ENCODE measurements at places on chromosomes 3 and 15. TPM values are rescaled to one million over a fixed set of nuclear protein-coding genes. Genes with fewer than 3 reads are reported as not detected.

DNA sequence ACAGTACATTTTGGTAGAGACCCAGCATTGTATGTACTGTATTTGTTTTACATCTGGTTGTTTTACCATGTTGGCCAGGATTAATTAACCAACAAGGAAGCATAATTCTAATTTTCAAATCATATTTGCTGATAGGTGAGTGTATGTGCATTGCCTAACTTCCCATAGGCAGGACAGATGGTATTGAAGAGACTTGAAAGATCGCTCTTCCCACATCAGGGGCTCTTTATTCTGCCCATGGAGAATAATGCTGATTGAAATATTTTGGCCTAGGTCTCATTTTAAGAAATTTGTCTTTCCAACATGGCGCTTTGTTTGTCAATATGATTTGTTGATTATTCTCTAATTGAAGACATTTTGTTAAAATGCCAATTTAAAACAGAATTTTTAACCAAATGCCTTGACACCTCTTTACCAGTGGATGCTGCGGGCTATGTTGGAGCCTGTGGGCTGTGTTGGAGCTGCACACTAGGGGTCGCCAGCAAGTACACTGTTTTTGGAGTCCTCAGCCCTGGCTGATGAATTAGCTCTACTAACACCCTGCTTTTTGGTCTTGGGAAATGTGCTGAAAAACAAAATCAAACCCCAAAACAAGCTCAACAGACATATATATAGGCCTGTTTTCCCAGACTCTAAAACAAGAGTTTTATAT lies 5.3 kb downstream of the P2RY12 start:
- no peak for DNase-seq

DNA sequence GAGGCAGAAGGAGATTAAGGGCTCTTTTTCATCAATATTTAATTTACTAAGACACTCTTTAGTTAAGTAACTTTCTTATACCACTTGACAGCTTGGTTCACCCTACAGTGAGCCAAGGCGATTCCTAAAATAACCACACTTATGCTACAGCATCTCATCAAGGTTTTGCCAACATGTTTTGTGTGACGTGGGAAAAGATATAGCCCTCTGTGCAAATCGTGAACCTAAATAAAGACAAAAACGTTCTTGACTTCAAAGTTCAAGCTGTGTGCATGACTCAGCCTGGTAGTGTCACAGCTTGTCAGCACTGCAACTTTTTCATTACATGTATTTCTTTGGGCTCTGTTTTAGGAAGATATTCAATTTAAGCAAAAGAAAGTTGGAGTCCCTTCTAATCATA lies 297.0 kb upstream of the EPHA3 start:
- no peak for DNase-seq

- DNase-seq, result no peak
These were observed 6.5 kb upstream of the NUP210 start for GRCh38 chr3:13426591-13426990.

DNA sequence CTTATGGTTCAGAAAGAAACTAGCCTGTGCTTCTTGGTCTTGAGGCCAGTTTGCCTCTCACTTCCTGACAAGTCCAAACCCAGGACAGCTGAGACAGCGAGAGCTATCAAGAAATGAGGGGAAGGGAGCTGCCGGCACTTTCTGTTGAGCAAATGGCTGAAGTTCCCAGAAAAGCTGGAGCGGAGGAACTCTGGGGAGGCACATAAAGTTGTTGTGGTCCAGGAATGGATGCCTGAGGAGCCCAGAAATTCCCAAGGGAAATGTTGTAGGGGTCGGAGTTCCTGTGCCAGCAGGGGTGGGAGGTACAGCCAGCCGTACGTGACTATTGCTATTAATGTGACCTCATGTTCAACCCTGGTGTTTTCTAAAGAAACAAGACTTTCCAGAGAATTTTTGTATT lies 98.8 kb upstream of the TNFAIP8L3 start:
- DNase-seq, result no peak

DNA sequence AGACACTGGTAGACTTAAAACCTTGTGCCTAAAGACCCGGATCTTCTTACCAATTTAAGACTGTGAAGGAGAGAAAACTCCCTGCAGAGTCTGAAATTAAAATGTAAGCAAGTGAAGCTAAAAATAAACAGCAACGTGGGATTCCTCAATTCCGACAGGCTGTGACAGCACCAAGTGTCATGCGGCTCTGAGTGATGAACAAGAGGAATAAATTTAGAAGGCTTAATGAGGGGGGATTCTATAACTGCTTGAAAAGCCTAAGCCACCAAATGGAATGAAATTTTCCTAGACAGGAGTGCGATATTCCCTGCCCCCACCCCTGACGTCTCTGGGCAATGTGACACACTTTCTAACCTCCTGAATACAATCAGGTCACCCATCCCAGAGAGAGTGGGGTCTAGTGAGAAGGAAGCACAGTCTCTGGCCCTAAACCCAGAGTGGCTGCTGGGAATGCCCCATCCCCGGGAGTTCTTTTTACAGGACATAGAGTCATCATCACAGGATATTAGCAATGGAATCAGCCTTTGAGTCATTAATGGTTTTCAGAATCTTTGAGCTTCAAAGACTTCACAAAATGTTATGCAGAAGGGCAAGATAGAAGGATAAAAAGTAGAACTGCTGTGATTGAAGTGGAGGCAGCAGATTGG lies 114.3 kb downstream of the EDEM1 start:
- no peak for DNase-seq

GRCh38 chr15:31128919-31129768 lies 27.6 kb upstream of the TRPM1 start:
- peak; percentile 81 for DNase-seq

DNA sequence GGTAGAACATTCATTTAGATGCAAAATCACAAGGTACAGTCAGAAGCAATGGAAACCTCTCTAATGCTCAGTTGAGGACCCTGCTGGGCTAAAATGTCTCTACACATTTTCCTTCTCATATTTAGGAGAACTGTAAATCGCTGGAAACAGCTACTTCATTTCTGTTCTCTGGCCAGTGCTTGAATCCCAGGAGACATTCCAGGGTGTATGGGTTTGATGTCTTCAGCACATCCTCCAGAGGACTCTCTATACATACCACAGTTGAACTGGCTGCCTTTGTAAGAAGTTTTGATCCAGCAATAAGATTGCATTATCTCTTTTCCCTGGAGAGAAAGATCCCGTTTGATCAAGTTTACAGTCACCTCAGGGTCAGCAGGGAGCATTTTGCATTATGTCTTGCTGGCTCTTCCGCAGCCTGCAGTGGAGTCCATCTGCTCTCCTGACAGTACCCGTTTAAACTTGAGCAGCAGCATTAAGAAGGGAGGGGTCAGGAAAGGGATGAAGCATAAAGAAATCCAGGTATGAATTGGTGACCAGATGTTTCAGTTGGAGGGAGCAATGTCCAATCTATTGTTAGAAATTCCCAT lies 676.0 kb downstream of the EPHA3 start:
- DNase-seq, result no peak

DNA sequence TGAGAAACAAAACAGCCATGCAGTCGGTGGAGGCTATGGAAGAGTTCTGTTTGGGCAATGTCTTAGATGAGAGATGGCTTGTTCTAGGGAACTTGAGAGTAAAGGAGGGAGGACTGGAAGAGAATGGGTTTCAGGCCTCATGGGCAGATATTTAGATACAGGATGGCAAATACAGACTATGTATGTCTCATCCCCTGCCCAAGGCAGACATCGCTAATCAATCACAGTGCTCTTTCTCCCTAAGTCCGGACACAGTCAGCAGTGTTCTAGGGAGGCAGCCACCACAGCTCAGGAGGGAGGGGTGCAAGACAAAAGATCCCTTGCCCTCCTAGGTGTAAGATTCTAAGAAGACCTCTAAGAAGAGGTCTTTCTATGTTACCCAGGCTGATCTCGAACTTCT lies 159.3 kb upstream of the TLE3 start:
- DNase-seq, result no peak

- DNase-seq, result no peak
These were observed 18.3 kb downstream of the MYZAP start for GRCh38 chr15:57609805-57610529.

DNA sequence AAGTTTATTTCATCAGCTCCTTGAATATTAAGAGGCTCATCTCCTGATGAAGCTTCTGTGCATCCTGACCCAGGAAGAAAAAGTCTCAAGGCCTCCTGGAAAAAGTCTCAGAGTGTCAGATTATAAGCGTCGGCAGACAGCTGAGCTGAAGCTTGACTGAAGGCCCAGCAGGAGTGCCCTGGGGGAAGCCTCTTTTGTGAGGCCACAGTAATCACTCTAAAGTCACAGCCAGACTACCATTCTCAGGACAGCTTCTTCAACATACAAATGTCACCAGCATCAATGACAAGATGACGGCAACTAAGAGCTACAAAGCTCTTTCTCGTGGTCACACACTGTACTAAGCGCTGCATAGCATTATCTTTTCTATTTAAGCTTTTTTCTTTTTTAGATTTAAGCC lies 72.7 kb upstream of the LRRN1 start:
- no peak for DNase-seq

- no peak for DNase-seq
These were observed 6.4 kb upstream of the SLC51B start for GRCh38 chr15:65038836-65039235.

GRCh38 chr3:65706776-65707568 lies 331.7 kb downstream of the MAGI1 start:
- DNase-seq, result no peak

DNA sequence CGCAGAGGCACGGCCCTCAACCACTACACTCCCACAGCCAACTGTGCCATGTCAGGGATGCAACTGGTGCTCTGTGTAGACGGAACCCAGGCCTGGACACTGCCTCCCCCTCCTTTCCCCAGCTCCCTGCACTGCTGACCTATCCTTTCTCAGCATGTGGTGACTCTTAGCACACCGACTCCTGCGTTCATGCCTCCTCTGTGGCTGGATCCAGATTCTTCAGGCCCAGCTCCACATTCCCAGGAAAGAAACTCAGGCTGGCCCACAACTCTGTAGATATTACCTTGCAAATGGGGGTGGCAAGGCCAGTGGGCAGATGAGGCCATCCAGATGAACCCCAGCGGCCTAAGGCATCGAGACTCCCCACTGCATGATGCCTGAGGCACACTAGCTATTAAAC lies 272.7 kb downstream of the OCA2 start:
- DNase-seq, result no peak

DNA sequence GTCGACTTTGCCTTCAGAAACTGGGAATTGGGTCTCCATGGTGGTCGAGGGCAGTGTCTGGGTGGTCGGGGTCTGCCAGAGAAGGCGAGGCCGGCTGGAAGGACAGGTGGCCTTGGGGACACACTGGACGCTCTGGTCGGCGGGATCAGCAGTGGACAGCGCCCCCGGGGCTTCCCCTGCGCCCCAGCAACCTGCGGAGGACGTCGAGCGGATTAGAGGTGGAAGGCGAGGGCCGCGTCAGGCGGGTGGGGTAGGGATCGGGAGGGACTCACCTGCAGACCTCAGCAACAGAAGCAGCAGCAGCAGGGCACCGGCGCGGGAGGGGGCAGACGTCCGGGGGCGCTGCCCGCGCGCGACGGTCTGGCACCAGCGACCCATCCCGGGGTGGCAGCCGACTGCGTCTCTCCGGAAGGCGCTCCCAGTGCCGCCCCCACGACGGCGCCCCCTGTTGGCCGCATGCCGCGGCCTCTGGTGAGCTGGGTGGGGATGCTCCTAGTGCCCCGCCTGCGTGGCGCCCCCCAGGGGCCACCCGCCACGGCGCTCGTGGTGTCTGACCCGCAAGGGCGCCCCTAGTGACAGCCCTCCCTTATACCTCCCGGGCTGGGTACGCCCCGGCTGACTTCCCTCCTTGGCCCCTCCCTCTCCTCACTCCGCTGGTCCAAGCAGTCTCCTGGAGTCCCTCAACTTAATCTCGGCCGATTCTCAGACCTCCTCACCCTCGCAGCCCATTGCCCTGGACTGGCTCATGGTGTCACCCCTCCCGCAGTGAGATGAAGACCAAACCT lies at the start of gene PRSS50:
TSS of gene PRSS50 (minus strand) at position 423 of the 785 bp plus-strand sequence. CDS start at position 378, 45 bp downstream.
- no peak for DNase-seq

GRCh38 chr15:65290228-65290627 lies 3.5 kb upstream of the PARP16 start:
- no peak for DNase-seq

DNA sequence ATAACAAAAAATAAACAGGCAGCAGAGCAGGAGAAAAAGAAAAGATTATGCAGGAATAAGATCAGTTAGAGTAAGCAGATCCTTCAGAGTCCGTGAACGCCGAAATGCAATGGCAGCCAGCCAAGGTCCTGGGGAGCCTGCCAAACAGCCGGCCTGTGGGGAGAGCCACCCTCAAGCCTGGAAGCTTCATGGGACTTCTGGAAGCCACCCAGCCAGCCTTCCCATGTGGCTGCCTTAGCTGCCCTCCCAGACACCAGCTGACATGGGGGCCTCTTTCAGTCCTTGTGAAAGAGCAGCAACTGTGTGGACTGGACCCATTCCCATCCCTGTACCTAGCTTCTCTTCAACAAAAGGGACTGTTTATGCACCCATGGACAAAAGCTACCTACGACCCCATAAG lies 64.9 kb upstream of the RAD18 start:
- no peak for DNase-seq

GRCh38 chr3:131560795-131561194 lies 58.0 kb upstream of the MRPL3 start:
- no peak for DNase-seq

GRCh38 chr3:78846718-78847117 lies 921.1 kb downstream of the ROBO1 start:
- no peak for DNase-seq

DNA sequence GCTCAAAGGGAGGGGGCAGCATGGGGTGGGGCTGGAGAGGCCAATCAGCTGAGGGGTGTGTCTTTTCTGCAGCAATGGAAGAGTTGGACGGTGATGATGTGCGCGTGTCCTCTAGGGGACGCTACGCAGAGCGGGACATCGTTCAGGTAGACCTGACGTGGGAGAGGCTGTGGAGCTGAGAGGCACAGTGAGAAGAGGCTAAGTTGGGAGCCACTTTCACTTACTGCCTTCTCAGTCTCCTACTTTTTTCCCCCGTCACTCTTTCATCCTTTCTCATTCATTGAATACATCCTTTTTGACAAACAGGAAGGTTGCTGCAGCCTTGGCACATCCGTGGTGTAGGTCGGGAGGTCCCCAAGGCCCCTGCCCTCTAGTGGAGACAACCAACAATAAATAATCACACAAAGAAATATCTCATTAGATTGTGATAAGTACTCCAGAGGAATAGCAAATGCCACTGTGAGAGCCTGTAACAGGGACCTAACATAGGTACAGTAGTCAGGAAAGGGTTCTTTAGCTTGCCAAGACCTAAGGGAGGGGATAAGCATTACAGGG lies 4.4 kb upstream of the BRPF1 start:
- peak; percentile 49 for DNase-seq

DNA sequence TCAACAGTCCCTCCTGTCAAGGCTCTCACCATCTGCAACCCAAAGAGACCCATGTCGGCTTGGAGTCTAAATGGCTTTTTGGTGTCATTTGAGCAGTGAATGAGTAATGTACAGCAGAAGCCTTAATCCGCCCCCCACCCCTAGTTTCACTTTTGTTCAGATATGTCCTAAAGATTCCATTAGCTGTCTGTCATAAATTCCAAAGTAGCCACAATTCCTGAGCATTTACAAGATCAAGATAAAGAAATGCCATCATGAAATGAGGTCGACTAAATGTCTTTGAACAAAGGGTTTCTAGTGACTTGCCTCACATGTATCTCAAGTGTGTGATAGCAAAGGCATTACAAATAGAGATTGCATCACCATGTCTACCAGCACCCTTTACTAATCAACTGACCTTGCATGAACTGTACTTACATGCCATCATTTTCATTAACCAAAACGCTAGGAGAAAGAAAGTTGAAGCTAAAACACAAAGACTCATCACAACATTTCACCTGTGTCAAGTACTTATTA lies 123.8 kb upstream of the PHLDB2 start:
- no peak for DNase-seq

The KIF9 gene
- total RNA-seq, result 8.0 TPM

The MLH1 gene
- total RNA-seq, result 18.9 TPM

The BCL2A1 gene
- 18.7 TPM for total RNA-seq

The PYGO1 gene
- total RNA-seq, result not detected

The ADGRG7 gene
- not detected for total RNA-seq

The VWA5B2 gene
- not detected for total RNA-seq

The CIP2A gene
- 3.9 TPM for total RNA-seq
